Transverse colon (tissue), 4 donors: ENCODE measurements at places on chromosomes 2 and 18. TPM values are rescaled to one million over a fixed set of nuclear protein-coding genes. Genes with fewer than 3 reads are reported as not detected.
A peak's percentile ranks its signal among the peaks of the same experiment; 100 is the strongest.

GRCh38 chr2:82344670-82345069 lies 2040.1 kb upstream of the LRRTM1 start:
- H3K4me1 ChIP-seq, result no peaks in the 10 kb centered on the region
- no peak overlapping the region for H3K27ac ChIP-seq
- H3K4me3 ChIP-seq, result no peak overlapping the region

DNA sequence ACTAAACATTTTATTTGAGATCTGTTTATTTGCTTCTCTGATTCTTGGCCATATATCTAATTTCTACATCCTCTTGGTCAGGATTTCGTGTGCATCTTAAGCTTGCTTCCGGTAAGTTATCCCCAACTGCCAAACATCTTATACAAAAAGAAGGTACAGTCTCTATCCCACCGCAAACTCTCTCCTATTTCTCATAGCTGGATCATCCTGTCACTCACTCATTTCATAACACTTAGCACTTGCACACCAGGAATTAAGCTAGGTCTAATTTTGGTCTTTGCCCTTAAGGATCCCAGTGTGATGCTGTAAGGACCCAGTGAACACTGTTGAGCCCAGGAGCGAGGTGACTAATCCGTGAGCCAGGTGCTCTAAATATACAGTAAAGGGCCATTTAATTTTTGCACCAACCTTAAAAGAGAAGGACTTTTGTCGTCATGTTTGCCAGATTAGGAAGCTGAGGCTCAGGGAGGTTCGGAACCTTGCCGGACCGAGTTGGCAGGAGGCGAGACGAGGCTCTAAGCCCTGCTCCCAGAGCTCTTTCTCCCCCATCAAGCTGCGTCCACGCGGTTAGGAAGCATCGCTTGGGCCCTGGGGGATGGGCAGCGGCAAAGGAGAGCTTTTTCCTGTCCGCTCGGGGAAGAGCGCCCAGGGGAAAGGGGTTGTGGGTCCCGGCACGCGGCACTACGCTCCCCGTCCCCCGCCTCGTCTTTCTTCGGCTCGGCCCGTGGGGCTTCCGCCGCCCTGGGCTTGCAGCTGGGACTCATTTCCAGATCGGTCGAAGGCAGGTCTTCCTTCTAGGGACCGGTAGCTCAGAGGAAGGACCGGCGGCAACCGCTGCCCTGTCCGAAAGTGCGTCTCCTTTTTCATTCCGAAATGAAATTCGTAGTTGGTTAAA lies 4.1 kb upstream of the ITPRIPL1 start:
- peak; percentile 35 for DNase-seq
- no peaks in the 10 kb centered on the region for H3K36me3 ChIP-seq
- H3K4me3 ChIP-seq, result peak overlapping the region; percentile 24
- H3K27ac ChIP-seq, result peak overlapping the region; percentile 65
- peaks cover 87% of the 10 kb centered on the region for H3K27me3 ChIP-seq
- peaks cover 25% of the 10 kb centered on the region for H3K4me1 ChIP-seq

GRCh38 chr18:36127836-36128529 lies 1.2 kb downstream of the SLC39A6 start:
- H3K4me3 ChIP-seq, result peak overlapping the region; percentile 82
- peaks cover 16% of the 10 kb centered on the region for H3K4me1 ChIP-seq
- no peaks in the 10 kb centered on the region for H3K36me3 ChIP-seq
- H3K27ac ChIP-seq, result peak overlapping the region; percentile 100
- no peaks in the 10 kb centered on the region for H3K27me3 ChIP-seq
- DNase-seq, result no peak

GRCh38 chr2:237345891-237346640 lies 67.9 kb downstream of the COL6A3 start:
- no peak overlapping the region for H3K27ac ChIP-seq
- no peaks in the 10 kb centered on the region for H3K27me3 ChIP-seq
- H3K4me1 ChIP-seq, result no peaks in the 10 kb centered on the region
- H3K36me3 ChIP-seq, result no peaks in the 10 kb centered on the region

DNA sequence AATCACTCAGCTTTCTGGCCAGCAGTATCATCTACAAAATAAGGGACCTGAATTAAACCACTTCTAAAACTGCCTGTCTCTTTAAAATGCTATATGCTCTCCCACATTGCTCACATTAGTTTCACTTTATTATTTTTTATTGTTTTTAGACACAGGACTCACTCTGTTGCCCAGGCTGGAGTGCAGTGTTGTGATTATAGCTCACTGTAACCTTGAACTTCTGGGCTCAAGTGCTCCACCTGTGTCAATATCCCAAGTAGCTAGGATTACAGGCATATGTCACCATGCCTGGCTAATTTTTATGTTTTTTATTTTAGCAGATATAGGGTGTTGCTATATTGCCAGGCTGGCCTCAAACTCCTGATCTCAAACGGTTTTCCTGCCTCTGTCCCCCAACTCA lies 591.3 kb upstream of the ZNF804A start:
- no peaks in the 10 kb centered on the region for H3K27me3 ChIP-seq
- no peak overlapping the region for H3K4me3 ChIP-seq
- no peak overlapping the region for H3K27ac ChIP-seq
- H3K36me3 ChIP-seq, result no peaks in the 10 kb centered on the region
- peak; percentile 38 for DNase-seq

DNA sequence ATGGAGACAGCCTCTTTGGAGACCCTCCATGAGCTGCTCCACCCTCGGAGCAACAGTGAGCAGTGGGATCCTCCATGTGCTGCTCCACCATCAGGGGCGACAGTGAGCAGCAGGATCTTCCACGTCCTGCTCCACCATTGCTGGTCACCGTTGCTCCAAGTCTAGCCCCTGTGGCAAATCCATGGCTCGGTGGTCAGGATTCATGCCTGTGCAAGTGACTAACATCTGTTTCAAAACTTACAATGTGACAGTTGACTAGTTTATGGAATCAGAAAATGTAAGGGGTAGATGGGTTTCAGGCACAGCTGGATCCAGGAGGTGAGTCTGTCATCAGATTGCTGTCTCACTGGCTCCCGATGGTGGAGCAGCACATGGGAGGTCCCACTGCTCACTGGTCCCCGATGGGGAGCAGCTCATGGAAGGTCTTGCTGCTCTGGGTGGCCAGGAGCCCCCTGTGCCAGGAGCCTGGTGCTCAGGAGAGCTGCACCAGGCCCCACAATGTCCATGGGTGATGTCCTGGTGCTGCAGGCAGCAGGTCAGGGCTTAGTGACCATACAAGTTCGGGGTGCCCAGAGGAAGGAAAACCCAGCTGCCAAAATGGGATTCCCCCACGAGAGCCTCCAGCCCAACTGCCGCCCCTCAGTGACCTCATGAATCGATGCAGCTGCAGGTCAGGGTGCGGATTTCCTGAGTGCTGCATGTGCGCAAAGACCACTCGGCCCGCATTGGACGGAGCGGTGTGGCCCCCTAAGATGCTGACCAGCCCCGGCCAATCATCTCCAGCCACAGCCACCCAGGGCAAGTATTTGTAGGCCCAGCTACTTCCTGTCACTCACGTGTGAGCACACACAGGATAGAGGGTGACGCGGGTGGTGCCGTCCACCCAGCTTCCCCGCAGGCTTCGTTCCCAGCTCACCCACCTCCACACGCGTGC lies 116.5 kb upstream of the OTOS start:
- no peak overlapping the region for H3K4me3 ChIP-seq
- no peaks in the 10 kb centered on the region for H3K27me3 ChIP-seq
- DNase-seq, result no peak

DNA sequence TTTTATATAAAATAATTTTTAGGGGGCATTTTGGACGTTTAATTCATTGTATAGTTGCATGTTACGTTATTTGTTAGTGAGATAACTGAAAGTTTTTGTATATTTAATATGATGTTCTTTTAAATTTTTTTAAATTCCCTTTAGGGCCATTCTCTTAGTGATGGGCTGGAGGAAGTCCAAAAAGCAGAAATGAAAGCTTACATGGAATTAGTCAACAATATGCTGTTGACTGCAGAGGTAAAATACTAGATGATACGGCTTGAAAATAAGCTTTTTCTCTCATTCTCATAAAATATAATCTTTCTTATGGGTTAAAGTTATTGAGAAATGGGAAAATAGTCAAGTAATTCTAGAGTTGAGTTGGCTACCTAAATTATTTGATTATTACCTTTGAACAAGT lies 58.9 kb downstream of the MTX2 start:
- no peak overlapping the region for H3K4me3 ChIP-seq
- no peak overlapping the region for H3K27ac ChIP-seq
- no peaks in the 10 kb centered on the region for H3K4me1 ChIP-seq
- no peaks in the 10 kb centered on the region for H3K27me3 ChIP-seq
- H3K36me3 ChIP-seq, result no peaks in the 10 kb centered on the region
- no peak for DNase-seq

- no peak overlapping the region for H3K4me3 ChIP-seq
- H3K36me3 ChIP-seq, result no peaks in the 10 kb centered on the region
- DNase-seq, result no peak
- H3K4me1 ChIP-seq, result peaks cover 24% of the 10 kb centered on the region
Measured at GRCh38 chr2:70902067-70902442, 33.6 kb upstream of the ATP6V1B1 start.

- peaks cover 6% of the 10 kb centered on the region for H3K36me3 ChIP-seq
- H3K4me3 ChIP-seq, result no peak overlapping the region
- no peaks in the 10 kb centered on the region for H3K27me3 ChIP-seq
- no peak for DNase-seq
- no peak overlapping the region for H3K27ac ChIP-seq
Measured at GRCh38 chr2:27903018-27903417, 12.5 kb downstream of the BABAM2 start.

- no peak overlapping the region for H3K4me3 ChIP-seq
- no peaks in the 10 kb centered on the region for H3K36me3 ChIP-seq
- no peaks in the 10 kb centered on the region for H3K27me3 ChIP-seq
- no peak overlapping the region for H3K27ac ChIP-seq
- DNase-seq, result no peak
Measured at GRCh38 chr2:156023229-156023869, 309.2 kb downstream of the NR4A2 start.

DNA sequence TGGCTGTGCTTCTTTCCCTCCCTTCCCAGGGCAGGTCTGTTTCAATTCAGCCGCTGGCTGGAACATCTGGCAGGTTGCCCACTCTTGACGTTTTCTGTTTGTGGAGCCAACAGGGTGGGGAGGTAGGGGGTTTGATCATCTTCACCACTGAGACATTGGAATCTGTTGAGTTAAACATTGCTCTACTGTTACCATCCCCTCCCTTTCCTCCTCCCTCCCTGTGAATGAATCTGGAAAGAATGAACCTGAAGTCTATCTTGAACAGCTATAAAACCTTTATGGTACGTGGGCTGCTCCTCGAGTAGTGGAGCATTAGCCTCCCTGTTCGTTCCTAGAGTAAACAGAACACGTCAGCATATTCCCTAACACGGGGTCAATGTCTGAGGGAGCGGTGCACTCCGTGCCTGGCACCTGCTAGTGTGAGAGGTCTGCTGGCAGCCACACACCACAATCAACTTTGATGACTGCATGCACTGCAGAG lies 249.9 kb upstream of the RBBP8 start:
- peak; percentile 95 for DNase-seq
- H3K4me3 ChIP-seq, result no peak overlapping the region
- H3K36me3 ChIP-seq, result no peaks in the 10 kb centered on the region
- peaks cover 38% of the 10 kb centered on the region for H3K4me1 ChIP-seq
- H3K27ac ChIP-seq, result peak overlapping the region; percentile 83
- no peaks in the 10 kb centered on the region for H3K27me3 ChIP-seq

DNA sequence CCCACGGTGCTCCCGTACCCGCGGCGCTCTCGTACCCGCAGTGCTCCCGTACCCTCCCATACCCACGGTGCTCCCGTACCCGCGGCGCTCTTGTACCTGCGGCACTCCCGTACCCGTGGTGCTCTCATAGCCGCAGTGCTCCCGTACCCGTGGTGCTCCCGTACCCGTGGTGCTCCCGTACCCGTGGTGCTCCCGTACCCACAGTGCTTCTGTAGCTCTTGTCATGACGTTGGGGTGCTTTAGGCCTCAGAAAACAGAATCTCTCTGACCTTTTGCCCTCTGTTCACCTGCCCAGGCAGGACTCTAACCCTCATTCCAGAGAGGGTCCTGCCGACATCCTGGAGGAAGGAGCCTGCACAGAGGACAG lies 35.3 kb downstream of the SLC66A2 start:
- H3K36me3 ChIP-seq, result peaks cover 10% of the 10 kb centered on the region
- H3K4me1 ChIP-seq, result no peaks in the 10 kb centered on the region
- no peak overlapping the region for H3K4me3 ChIP-seq

Gene FAM228A
- total RNA-seq, result not detected

Gene CYP1B1
- 3.4 TPM for total RNA-seq

Gene SLC40A1
- 26.3 TPM for total RNA-seq

Gene GRB14
- not detected for total RNA-seq

Gene CYTIP
- total RNA-seq, result 25.1 TPM
